ENCODE measurements at places on chromosomes 1 and 21.

DNA sequence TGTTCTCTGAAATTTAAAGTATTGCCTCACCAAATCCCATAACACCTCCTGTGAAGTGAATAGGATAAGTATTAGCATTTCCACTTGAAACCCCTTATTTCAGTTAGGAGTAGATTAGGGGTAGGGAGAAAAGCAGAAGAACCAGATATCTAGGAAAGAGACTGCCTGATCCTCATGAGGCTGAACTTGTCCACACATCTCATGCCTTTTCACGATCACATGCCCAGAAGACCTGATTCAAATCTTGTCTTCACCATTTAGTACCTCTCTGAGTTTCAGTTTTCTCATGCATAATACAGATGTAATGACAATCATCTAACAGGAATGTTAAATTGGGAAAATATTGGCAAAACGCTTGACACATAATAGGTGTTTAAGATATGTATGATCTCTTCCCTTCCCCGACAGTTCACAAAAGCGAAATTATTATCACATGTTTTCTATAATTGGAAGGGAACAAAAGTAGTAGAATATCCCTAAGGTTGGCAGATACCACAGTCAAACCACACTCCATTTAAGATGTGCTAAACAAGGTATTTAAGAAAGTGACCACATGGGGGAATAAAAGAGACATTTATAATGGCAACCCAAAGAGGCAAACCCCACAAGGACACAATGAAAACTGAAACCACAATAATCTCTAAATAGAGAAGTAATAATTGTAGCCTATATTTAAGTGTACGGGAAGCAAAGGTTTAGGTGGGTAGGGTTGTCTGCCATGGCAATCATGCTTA lies 25.2 kb downstream of the GFI1 start:
- no peak for DNase-seq

DNA sequence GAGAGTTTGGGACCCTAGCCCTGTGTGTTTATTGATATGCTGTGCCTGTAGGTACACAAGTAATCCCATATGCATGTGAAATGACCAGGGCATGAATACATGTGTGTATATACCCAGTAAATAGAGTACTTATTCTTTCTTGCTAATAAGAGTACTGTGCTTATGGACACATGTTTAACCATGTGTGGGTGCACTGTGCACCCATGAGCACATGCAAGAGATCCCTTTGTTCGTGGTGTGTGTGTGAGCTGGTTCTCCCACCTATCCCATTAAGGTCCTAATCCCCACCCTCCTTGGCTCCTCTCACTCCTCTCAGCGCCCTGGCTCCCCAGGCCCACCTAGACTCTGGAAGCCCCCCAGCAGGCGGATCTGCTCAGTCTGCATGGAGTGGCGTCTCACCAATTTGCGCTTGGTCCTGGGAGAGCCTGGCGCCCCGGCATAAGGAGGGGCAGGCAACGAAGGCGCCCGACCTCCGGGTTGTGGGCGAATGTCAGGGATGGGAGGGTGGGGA lies 2.2 kb upstream of the LIX1L start:
- DNase-seq = no peak

GRCh38 chr21:31297806-31298205 lies 46.3 kb downstream of the TIAM1 start:
- no peak for DNase-seq

DNA sequence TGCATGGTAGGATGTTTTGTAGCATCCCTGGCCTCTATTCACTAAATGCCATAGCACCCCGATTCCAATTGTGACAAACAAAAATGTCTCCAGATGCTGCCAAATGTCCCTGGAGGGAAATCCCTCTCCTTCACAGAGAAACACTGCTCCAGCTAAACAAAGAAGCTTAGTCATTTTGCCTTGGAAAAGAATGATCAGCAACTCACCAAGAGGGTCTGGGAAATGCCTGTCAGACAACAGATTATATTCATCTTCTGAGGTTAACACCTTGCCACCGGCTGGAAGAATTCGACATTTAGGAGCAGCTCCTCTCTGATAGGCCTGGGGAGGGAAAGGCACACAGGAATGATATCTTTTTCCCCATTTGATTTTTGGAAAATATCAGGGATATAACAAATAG lies 84.4 kb downstream of the NIBAN1 start:
- DNase-seq = no peak

GRCh38 chr1:192849011-192849410 lies 40.2 kb downstream of the RGS2 start:
- no peak for DNase-seq

- no peak for DNase-seq
Measured at GRCh38 chr1:214720561-214720960, 117.6 kb downstream of the CENPF start.

DNA sequence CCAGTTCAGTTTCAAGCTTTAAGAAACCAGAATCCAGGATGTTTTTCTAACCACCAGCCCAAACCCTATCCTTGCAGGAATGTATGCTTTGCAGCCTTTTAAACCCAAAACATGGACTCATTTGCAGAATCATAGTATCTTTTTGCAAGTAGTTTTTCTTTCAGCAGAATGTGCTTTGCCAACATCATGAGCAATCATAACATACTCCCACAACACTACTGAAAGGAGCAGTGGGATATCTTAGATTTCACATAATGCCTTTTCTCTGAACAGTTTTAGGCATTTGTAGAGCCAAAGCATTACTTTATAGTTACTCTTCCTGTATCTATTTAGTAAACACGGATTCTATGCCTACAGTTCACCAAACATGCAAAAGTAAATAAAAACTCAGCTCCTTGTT lies 10.0 kb upstream of the SH2D2A start:
- no peak for DNase-seq

- DNase-seq = no peak
Measured at GRCh38 chr1:21936366-21937031, 611 bp downstream of the HSPG2 start.

DNA sequence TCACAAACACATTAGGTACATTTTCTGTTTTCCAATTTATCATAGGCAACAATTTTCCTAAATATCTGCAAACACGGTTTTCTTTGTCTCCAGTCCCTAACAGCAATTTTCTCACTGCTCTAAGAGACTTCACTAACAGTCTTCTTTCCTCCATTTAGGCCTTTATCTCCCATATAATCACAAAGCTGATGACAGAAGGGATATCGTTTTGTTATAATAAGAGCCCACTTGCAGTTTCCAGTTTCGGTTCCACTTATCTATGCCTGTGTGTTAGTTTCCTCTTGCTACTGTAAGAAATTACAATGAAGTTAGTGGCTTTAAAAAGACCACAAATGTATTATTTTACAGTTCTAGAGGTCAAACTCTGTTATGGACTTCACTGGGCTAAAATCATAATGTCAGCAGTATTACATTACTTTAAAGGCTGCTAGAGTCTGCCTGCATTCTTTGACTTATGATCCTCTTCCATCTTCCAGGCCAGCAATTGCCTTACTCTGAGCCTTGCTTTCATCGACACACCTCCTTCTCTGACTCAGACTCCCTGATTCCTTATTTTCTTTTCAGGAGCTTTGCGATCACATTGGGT lies 549.3 kb downstream of the NCAM2 start:
- no peak for DNase-seq

- no peak for DNase-seq
Measured at GRCh38 chr21:45356653-45357435, 48.1 kb upstream of the COL18A1 start.

DNA sequence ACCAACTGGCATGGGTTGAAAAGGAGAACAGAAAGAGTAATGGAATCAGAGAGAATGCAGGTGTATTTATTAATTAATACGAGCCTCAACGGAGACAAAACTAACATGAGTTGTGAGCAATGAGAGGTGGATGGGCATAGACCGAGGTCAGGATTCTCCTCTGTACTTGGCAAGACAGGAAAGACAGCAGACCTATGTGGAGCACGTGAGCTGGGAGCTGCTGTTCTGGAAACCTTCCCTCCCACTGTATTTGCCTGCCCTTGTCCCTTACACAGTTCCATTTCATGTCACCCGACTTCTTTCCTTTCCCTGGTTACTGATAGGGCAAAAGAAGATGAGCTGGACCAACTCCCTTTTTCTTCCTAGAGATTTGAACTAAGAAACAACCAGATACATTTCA lies 110.9 kb downstream of the MRPS6 start:
- DNase-seq = no peak

- no peak for DNase-seq
Measured at GRCh38 chr1:58782178-58783089, 1.4 kb downstream of the JUN start.

- DNase-seq = no peak
Measured at GRCh38 chr1:172997941-172998361, 52.8 kb downstream of the TNFSF18 start.

GRCh38 chr1:33047839-33048305 lies 11.2 kb upstream of the AK2 start:
- no peak for DNase-seq

- DNase-seq = no peak
Measured at GRCh38 chr1:101587741-101588140, 350.9 kb downstream of the S1PR1 start.

- DNase-seq = no peak
Measured at GRCh38 chr1:1069711-1070676, 4.1 kb downstream of the RNF223 start.

GRCh38 chr1:234091876-234092275 lies 187.4 kb downstream of the SLC35F3 start:
- DNase-seq = no peak

DNA sequence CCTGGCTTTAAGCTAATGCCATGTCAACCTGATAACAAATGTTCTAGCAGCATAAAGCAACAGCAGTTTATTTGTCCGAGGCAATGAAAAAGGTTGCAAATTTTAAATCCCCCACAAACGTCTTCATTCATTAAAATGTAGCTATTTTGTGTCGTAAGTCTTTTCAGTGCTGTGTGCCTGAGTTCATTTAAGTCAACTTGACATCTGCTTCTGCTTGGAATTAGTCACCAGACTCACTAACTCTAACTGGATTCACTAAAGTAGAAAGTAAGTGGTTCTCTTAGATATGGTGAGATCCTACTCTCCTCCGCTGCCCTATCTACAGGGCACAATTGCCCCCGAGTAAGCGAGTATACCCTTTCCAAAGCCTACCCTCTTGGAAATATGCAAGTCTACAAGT lies 118.4 kb upstream of the CHRM3 start:
- no peak for DNase-seq

DNA sequence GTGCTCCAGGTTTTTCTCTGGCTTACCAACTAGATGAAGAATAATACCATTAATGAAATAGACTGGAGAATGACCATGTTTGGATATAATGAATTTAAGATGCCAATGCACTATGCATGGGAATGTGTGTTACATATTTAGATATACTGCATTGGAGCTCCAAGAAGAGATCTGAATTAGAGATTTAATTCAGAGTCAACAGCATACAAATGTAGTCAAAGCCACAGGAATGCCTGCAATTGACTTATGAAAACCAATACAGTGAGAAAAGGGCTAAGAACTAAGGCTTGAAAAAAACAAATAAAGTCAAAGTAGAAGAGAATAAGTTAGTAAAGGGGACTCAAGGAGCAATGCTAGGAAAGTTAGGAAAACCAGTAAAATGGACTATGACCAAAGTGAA lies 59.1 kb downstream of the USP24 start:
- peak; percentile 8 for DNase-seq

DNA sequence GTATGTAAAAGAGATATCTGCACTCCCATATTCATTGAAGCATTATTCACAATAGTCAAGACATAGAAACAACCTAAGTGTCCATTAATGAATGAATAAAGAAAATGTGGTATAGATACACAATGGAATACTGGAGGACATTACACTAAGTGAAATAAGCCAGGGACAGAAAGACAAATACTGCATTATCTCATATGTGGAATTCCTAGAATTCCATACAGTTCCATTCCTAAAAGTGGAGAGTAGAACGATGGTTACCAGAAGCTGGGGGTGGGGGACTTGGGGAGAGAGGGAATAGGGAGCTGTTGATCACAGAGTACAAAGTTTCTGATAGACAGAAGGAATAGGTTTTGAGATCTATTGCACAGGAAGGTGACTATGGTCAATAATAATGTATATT lies 7.4 kb downstream of the TMED5 start:
- no peak for DNase-seq

DNA sequence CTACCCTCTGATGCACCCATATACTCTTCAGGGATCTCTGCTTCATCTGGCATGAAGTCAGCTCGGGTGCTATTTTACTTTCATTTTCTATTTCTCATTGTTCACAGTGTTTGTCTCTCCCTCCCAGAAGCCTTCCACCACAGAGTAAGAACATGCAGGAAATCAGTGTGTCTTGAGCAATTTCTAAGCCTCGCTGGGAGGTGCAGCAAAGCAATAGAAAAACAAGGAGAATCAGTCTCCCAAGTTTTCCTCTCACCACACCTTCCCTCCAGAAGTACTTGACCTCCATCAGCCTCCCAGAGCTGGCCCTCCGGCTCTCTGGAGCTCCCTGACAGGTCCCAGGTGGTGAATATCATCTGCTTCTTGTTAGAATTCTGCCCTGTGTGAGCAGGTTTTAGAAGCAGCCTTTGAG lies 594.7 kb upstream of the CAMK1G start:
- peak; percentile 23 for DNase-seq

GRCh38 chr21:27079636-27080240 lies 112.8 kb upstream of the ADAMTS5 start:
- no peak for DNase-seq

DNA sequence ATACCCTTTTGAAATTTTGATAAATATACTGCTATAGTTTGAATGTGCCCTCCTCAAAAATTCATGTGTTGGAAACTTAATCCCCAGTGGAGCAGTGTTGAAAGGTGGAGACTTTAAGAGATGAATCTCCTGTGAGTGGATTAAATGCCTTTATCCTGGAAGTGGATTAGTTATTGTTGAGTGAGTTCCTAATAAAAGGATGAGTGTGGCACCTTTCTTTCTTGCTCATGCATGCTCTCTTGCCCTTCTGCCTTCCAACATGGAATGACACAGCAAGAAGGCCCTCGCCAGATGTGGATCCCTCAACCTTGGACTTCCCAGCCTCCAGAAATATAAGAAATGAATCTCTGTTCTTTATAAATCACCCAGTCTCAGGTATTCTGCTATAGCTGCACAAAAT lies 51.8 kb downstream of the CD160 start:
- no peak for DNase-seq

GRCh38 chr21:44992608-44993031 lies 52.8 kb downstream of the SLX9 start:
- DNase-seq = no peak

DNA sequence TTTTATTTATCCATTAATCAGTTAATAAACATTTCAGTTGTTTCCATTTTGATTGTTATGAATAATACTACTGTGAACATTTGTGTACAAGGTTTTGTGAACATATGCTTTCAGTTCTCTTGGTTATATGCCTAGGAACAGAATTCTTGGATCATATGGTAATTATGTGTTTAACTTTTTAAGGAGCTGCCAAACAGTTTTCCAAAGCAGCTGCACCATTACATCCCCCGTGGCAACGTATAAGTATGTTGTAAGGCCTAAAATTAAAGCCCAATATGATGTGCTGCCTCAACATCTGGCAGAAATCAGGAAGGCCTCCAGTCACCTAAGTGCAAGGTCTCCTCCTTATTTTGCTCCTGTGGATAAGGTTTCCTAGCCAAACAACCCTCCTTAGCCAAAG lies 235.6 kb upstream of the CACYBP start:
- DNase-seq = no peak

GRCh38 chr1:28756846-28757245 lies 20.1 kb downstream of the YTHDF2 start:
- no peak for DNase-seq
